ENCODE measurements at places on chromosomes 16 and 17. TPM values are rescaled to one million over a fixed set of nuclear protein-coding genes. Genes with fewer than 3 reads are reported as not detected.

CPNE2 gene
- total RNA-seq, result 2.9 TPM

SPATA22 gene
- not detected for total RNA-seq

GRCh38 chr16:84268291-84269040 lies 26.2 kb upstream of the WFDC1 start:
- H3K4me1 ChIP-seq, result no peaks in the 10 kb centered on the region
- no peaks in the 10 kb centered on the region for H3K36me3 ChIP-seq

DNA sequence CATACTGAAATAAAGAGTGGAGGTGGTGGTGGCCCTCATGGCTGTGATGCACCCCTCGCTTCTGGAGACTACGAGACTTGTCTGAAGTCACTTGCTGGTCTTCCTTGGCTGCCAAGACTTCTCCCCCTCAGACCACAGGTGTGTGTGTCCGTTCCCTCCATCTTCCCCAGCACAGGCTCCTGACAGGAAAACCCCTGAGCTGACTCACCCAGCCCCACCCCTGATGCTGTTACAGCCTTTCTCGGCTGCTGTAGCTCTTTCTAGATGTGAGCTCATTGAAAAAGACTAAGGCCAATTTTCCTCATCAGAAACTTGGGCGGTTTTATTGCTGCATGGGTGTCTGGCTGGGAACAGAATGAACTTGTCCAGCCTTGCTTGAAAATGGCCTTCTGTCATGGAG lies 296.9 kb downstream of the TMEM114 start:
- H3K36me3 ChIP-seq, result no peaks in the 10 kb centered on the region
- no peaks in the 10 kb centered on the region for H3K27me3 ChIP-seq
- no peak overlapping the region for H3K4me3 ChIP-seq
- no peak overlapping the region for H3K27ac ChIP-seq
- no peak for DNase-seq
- H3K4me1 ChIP-seq, result no peaks in the 10 kb centered on the region

DNA sequence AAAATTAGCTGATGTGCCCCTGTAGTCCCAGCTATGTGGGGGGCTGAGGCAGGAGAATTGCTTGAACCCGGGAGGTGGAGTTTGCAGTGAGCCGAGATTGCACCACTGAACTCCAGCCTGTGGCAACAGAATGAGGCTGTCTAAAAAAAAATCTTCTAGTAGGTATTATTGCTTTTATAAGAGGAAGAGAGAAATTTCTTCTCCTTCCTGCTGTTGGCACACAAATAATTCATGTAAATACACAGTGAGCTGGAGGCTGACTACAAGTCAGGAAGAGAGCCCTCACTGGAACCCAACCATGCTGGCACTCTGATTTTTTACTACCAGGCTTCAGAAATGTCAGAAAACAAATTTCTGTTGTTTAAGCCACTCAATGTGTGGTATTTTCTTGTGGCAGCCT lies 6.7 kb downstream of the PRDM7 start:
- no peak for DNase-seq
- no peaks in the 10 kb centered on the region for H3K36me3 ChIP-seq
- H3K27ac ChIP-seq, result no peak overlapping the region
- no peak overlapping the region for H3K4me3 ChIP-seq

GRCh38 chr16:15665107-15665506 lies 15.1 kb downstream of the NDE1 start:
- H3K27me3 ChIP-seq, result no peaks in the 10 kb centered on the region
- no peak overlapping the region for H3K4me3 ChIP-seq
- no peak for DNase-seq
- H3K27ac ChIP-seq, result no peak overlapping the region
- H3K4me1 ChIP-seq, result peaks cover 6% of the 10 kb centered on the region

All from B cell (primary cell).